GM12864 (cell line): ENCODE measurements at places on chromosomes 5 and 9.

- DNase-seq = no peak
Observed at GRCh38 chr5:2465383-2465782, 286.1 kb downstream of the IRX2 start.

DNA sequence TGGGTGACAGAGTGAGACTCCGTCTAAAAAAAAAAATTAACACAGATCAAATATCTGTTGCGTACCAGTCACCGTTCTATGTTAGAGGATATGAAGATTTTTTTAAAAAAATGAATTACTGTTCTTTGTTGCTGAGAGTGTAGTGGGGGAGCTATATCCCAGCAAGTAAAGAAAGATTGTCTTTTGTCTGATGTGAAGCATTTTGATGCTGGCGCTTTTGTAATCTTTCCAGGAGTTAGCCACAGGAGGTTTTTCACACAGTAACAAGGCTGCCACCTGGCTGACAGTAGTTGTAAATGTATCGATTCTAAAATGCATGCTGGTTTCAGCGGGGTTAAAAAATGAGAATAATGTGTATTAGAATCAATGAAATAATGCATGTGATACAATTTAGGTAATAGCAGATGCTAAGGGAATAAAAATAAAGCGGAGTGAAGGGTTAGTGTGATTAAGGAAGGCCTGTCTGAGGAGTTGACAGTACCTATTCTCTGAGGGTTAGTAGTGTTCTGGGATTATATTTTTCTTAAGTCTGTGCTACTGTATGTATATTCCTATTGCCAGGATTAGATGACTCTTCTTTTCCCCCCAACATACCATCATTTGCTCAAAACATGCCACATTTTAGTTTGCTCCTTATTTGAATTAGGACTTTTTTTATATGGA, 3.4 kb downstream of the LMNB1 start:
- DNase-seq = no peak

DNA sequence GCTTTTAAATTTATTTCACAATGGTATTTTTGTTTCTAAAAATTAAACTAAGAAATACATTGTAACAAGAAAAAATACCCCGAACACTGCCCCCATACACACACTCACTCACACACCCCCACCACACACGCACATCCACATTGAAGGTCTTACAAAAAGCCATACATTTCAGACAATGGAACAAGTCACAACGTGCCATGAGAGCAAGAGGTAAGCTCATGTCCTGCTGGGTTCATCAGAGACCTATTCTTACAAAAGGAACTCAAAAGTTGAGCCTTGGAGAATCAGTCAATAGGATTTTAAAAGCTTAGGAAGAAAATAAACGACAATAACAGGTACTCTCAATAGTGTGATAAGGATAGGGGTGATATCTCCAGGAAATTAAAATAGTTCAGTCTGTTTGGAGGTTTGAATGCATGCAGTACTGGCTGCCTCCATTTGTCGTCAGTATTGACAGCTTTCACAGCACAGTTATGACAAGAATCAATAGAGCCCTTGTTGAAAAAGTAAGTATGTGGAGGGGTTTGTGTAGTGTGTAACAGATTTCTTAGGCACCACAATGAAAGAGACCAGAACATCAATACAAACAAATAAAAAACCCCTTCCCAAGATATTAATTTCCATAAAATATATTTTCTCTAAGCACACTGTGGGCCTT, 1826.2 kb upstream of the CDH6 start:
- DNase-seq = no peak

DNA sequence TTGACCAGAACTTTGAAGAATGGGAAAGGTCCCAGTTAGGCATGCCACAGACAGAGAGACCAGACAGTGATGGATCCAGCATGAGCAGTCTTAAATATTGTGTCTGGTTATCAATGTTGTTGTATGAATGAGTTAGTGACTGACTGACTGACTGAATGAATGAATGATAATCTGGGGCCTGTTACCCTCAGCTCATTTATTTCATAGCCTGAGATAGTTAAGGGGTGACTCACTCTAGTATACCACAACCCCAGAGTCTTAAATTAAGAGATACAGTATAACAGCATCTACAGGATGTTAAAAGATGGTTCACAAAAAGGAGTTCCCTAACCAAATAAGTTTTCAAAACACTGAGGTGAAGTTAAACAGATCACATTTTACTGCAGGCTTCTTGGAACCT, 133.5 kb downstream of the SGCD start:
- no peak for DNase-seq

DNA sequence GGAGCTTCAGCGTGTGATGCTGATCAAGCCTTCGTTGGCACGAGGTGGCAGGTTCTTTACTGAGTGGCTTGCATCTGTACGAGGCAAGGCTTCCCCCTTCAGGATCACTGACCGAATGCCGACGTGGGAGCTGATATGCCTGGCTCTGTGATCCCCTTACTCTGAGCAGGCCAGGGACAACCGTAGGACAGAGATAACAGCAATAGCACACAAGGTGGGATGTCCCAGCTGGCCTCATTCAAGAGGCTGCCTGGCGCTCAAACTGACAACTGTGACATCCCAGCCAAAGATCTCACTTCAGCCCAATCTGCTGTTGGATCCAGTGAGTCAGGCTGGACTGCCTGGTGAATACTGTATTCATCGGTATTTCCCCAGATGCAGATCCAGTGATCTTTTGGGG, 199.4 kb upstream of the PANK3 start:
- no peak for DNase-seq

DNA sequence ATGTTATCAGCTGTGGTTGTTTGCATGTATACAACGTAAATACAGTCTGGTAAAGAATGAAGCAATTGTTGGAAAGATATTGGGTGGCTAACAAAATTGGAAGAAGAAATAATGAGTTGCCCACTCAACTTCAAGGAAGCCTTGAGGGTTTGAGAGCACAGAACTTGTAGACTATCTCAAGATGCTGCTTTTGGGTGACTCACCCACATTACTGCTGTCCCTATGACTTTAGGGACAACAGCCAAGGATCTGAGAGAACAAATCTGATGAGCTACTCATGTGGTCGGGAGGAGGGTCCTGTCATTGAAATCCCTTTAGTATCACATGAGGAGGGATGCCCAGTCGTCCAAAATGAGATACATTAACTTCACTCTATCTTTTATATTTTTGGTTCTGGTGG, 261.8 kb downstream of the GAS1 start:
- no peak for DNase-seq

- DNase-seq = no peak
Observed at GRCh38 chr5:157217289-157218024, 36.8 kb downstream of the ITK start.

- DNase-seq = no peak
Observed at GRCh38 chr9:74958587-74958986, 5.9 kb upstream of the C9orf40 start.

GRCh38 chr5:149325166-149325735, 20.0 kb upstream of the GRPEL2 start:
- DNase-seq = no peak

DNA sequence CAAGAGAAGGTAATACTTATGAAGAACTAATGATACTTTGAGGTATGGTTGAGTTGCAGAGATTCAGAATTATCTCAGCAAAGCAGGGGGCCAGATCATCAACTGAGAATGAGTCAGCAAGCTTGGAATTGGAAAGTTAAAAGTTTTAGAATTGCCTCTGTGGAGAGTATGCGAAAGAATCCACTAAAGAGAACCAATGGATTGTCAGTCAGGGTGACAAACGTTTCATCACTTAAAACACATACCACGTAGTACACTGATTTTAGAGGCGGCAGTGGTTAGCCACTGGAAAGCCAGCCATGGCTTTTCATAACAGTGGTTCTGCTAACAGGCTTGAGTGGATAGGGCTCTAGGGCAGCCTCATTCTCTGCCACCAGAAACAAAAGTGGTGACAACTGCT, 30.7 kb downstream of the AOPEP start:
- DNase-seq = no peak

DNA sequence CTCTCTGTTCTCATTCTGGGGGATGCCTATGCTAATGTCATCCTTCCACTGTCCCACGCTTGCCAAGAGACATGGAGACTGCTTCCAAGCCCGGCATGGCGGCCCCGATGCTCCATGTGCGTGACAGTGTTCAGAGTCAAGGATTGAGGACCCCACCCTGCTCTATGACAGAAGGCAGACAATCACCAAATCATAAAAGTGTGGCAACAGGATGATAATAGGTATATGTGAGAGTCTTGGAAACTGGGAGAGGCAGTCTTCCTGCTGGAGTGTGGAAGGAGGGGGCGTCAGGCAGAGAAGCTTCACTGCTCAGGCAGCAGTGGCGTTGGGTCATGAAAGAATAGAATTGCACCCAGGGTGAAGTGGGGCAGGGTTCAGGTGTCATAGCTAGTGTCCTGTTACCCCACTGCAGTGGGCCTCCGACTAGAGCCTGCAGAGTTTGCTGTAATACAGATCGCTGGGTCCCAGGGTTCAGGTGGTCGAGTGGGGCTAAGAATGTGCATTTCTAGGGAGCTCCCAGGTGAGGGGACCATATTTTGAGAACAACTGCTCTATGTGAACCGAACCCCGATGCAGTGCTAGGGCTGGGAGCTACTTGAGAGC, 12.5 kb upstream of the GADD45G start:
- no peak for DNase-seq

DNA sequence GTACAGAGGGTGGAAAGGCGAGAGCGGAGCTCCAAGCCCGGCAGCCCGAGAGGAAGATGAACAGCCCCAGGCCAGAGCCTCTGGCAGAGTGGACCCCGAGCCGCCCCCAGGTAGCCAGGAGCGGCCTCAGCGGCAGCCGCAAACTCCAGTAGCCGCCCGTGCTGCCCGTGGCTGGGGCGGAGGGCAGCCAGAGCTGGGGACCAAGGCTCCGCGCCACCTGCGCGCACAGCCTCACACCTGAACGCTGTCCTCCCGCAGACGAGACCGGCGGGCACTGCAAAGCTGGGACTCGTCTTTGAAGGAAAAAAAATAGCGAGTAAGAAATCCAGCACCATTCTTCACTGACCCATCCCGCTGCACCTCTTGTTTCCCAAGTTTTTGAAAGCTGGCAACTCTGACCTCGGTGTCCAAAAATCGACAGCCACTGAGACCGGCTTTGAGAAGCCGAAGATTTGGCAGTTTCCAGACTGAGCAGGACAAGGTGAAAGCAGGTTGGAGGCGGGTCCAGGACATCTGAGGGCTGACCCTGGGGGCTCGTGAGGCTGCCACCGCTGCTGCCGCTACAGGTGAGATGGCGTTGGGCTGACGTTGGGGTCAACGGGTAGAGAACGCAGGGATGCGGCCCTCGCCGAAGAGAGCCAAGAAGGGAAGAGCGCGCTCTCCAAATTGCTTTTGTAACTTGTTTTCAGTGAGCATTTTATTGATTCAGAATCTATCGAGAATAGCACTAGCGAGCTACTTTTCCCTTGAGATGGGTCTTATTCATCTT, at the start of gene PTGER4:
Gene PTGER4 (plus strand): TSS at position 3 of the 769 bp plus-strand sequence. CDS start 1,079 bp downstream, outside the sequence.
- no peak for DNase-seq

DNA sequence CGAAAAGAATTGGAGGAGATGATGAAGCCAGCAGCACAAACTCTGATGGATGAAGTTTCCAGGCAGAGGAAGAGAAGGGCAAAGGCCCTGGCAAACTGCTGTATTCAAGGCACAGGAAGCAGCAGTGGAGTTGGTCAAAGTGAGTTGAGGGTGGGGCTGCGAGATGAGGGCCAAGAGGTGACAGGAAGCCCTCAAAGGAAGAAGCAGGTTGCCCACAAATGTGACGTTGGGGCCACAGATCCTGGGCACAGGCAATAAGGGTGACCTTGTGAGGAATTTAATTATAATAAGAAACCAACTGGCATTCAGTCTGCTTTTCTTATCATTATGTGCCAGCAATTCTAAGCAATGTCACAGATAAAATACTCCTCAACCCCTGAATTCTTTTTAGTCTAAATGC, 261.8 kb downstream of the CTNND2 start:
- DNase-seq = no peak

DNA sequence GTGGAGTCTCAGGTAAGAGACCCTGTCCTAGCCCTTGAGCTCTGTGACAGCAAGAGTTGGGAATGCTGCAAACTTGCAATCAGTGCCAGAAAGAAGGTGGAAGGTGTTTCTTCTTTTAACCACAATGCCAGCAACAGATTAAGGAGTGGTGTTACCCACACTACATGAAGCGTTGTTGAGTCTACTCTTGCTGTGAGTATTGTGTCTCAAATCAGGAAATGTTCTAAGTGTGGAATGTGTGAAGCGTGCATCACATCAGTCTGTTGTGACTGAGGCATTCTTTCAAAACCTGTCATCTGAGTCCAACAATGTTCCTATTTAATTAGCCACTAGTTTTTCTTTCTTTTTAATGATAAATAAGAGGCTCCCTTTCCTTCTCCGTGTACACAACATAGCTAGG, 2.9 kb upstream of the LURAP1L start:
- no peak for DNase-seq

DNA sequence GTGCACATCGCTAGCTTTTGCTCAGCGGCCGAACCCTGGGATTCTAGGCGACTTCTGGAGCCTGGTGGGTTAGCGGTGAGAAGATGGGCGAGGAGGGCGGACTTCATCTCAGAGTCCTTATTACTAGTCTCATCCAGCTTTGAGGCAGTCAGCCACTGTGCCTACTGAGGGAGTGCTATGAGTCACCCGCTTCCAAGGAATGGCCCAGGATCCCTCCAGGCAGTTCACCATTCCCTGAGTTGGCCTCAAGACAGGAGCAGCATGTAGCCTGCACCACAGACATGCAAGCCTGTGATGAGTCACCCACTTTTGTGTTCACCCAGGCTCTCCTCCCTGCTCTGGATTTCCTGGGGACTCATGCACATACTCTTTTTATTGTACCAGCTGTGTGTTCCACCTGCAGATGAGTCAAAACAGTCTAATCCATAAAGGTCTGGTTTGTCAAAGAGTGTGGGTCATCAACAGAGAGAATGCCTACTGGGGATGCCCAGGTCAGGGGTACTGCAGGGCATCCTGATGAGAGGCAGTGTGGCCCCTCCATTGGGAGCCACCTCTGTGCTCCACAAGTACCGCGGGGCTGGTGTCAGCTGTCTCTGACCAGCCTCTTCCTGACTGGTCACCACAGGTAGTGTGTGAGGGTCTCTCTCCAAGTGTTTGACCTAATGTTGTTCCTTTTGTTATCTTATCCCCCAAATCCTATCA, 20.2 kb downstream of the SLC22A5 start:
- no peak for DNase-seq

DNA sequence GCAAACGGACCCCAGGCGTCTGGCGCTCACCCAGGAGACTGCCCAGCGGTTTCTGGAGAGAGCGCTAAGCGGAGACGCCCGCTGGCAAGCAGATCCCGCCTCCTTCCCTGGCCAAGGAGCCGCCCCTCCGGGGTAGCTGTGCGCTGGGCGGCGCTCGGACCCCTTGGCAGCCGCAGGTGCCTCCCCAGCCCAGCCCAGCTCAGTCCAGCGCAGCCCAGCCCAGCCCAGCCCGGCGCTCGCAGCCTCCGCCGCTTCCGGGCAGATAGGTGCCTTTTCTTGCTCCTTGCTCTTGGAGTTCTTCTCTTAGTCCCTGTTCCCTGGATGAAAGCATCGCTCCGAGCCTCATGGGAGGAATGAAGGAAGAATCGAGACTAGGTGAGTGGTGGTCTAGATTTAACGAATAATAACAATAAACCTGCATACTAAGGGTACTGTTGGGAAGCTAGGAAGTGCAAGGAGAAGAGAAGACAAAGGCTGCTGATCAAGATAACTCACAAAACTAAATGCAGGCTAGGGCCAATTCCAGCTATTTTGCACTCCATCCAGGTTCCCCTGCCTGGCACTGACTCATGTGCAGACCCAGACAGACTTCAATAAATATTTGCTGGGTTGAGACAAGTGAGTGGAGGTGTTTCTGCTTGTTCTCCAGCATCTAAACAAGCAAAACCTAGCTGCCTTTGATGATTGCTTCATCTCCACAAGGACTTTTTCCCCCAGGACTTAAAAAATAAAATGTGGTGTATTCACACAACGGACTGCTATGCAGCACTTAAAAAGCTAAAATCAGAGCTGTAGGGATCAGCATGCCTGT, at the start of gene STK32A:
Gene STK32A (plus strand): TSS at position 202 of the 811 bp plus-strand sequence. CDS start 4,609 bp downstream, outside the sequence.
- no peak for DNase-seq
